ENCODE measurements at places on chromosomes 12 and 14.

- DNase-seq, result no peak
Measured at GRCh38 chr12:94284859-94285258, 136.5 kb downstream of the PLXNC1 start.

GRCh38 chr12:116233669-116234068 is 43.8 kb downstream of the MED13L start:
- no peak for DNase-seq

DNA sequence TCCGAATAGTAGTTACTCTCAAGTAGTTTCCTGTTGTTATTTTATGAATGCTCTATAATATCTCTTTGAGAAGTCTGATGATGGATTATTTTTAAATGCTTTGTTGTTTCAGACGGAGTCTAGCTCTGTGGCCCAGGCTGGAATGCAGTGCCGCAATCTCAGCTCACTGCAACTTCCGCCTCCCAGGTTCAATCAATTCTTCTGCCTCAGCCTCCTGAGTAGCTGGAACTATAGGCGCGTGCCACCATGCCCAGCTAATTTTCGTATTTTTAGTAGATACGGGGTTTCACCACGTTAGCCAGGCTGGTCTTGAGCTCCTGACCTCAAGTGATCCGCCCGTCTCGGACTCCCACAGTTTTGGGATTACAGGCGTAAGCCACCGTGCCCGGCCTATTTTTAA is 1.4 kb upstream of the OS9 start:
- no peak for DNase-seq

- DNase-seq, result no peak
Measured at GRCh38 chr12:124507188-124508109, 60.0 kb downstream of the NCOR2 start.

- DNase-seq, result no peak
Measured at GRCh38 chr12:6960593-6961277, 9.6 kb downstream of the PTPN6 start.

DNA sequence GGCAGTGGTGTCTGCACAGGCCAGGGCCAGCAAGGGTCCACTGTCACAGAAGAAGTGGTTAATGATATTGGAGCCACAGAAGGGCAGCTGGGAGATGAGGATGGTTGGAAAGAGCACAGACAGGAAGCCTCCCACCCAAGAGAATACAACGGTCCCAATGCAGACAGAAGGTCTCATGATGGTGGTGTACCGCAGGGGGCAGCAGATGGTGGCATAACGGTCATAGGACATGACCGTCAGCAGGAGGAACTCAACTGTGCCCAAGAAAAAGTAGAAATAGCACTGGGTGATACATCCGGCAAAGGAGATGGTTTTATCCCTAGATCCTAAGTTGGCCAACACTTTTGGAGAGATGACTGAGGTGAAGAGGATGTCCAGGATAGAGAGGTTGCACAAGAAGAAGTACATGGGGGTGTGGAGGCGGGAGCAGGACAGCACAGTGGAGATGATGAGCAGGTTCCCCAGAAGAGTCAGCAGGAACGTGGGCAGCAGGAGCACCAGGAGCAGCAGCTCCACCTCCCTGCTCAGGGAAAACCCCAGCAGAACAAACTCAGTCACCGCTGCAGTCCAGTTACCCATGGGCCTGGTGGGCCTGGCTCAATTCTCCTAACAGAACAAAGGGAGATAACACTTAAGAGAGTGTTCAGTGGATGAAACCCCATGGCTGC is 9.8 kb downstream of the OR6J1 start:
- DNase-seq, result no peak

- DNase-seq, result peak; percentile 45
Measured at GRCh38 chr14:103408491-103409155, 23.4 kb downstream of the MARK3 start.

GRCh38 chr12:22797701-22798100 is 172.7 kb downstream of the ETNK1 start:
- DNase-seq, result no peak
